ENCODE measurements at places on chromosomes 5 and 9.

DNA sequence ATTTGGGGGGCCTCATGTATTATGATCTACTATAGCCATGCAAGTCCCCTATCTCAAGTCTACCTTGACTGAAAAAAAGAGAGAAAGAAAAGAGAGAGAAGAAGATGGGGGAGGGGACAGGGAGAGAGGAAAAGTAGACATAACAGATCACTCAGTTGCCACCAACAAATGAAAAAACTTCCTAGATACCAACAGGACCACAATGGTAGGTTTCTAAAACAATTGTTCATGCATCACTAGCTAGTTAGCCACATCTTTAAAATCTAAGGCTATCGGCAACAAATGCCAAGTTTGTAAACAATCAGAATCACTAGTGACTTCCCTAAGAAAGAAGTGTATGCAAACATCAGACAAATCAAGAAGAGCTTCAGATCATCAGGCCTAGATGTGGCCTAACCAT lies 328.2 kb downstream of the BNC2 start:
- no peak for DNase-seq

- DNase-seq, result no peak
Observed at GRCh38 chr9:100459963-100460362, 13.0 kb upstream of the TMEFF1 start.

GRCh38 chr5:101112645-101113044 lies 209.6 kb upstream of the ST8SIA4 start:
- no peak for DNase-seq

GRCh38 chr9:88537761-88538091 lies 2.7 kb downstream of the NXNL2 start:
- no peak for DNase-seq

- no peak for DNase-seq
Observed at GRCh38 chr5:1171340-1171941, 30.0 kb upstream of the SLC6A19 start.

- DNase-seq, result no peak
Observed at GRCh38 chr5:87944553-87945285, 323.9 kb downstream of the TMEM161B start.

DNA sequence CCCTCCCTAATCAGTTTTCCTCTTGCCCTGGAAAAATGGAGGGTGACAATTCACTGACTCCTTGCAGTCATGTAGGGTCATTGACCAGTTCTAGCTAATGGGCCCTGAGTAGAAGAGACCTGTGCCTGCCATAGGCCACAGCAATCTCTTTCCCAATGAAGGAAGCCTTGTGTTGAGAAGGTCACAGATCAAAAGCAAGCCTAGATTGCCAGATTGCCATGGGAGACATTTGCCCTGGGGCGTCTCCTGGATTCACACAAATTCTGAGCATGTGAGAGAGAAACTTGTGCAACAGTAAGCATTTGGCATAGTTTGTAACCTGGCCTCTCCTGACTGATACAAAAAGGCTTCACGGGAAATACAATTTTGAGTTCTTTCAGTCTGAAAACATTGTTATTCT lies 148.0 kb downstream of the NUDT12 start:
- DNase-seq, result no peak

GRCh38 chr5:84149094-84149493 lies 235.6 kb downstream of the EDIL3 start:
- no peak for DNase-seq

DNA sequence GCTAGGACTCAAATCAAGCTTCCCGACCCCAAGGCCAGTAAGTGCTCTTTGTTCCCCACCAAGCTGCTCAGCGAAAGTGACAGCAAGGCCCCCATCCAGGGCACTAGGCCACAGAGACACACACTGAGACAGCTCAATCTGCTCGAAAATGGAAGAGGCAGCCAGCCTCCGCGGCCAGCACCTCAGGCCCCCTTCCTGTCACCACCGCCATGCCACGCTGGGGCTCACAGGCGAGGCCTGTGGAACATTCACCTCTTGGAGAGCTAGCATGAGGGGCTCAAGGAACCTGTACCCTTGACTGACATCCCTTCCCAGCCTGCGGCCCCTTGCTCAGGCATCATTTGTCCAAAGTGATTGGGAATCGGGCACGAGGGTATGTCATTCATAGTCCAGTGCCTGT lies 71.4 kb downstream of the PAX5 start:
- no peak for DNase-seq

- DNase-seq, result no peak
Observed at GRCh38 chr9:118148990-118149389, 444.8 kb downstream of the TLR4 start.

DNA sequence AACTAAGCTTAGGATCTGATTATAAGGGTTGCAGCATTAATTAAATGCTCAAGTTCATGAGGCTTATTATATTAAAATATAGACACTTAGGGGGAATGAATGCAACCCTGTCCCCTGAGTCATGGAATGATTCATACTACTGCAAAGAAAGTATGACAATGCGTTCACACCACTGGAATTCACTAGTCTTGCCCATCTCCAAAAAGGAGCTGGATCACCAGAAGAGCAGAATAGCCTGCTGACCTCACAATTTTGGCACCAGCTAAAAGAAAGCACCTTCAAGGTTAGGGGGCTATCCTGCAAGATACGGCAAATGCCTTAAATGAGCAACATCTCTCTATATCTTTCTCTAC lies 32.0 kb upstream of the TMED7 start:
- DNase-seq, result no peak

DNA sequence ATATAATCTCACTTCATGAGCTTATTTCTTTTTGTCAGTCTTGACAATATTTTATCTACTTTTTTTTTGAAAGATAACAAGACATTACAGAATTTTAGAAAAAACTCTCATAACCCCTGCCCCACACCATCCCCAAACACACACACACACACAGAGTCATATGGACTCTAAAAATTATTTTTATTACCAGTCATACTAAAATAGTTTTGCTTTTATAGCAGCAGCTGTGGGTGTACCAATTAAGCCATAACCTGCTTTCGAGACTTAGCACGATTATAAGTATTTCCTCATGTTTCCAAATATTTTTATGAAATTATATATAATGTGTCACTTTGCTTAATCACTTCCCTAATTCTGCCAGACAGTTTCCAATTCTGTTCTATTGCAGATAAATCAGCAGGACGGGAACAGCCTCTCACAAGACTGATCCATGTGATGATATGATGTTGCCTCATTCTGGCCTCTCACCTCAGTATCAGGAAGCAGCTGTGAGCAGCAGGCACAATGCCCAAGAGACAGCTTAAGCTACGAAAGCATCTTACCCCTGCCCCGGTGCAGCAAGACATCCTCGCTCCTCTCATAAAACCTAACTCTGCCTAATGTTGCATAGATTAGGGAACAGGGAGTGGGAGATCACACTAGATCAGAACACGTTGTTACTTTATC lies 7.0 kb downstream of the PDCL start:
- DNase-seq, result no peak

GRCh38 chr5:55857247-55857640 lies 6.1 kb downstream of the IL31RA start:
- DNase-seq, result no peak

DNA sequence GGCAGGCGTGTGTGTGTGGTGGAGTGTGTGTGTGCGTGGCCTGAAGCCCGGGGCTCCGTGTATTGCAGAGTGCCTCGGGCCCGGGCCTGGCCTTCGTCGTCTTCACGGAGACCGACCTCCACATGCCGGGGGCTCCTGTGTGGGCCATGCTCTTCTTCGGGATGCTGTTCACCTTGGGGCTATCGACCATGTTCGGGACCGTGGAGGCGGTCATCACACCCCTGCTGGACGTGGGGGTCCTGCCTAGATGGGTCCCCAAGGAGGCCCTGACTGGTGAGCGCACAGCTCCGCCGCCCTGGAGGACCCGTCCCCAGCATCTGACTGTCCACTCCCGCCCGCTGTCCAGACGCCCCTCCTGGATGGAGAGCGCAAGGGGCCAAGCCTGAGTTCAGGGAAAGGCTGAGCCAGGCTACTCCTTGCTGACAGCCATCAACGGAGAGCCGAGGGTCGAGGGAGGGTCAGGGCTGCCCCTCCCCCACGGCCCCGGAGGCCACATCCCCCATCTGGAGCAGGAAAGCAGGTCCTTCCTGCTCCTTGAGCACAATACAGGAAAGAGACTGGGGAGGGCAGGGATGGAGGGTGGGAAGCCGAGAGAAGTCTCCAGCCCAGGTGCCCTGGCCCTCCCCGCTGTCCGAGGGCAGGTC lies 18.4 kb downstream of the SLC6A18 start:
- no peak for DNase-seq

DNA sequence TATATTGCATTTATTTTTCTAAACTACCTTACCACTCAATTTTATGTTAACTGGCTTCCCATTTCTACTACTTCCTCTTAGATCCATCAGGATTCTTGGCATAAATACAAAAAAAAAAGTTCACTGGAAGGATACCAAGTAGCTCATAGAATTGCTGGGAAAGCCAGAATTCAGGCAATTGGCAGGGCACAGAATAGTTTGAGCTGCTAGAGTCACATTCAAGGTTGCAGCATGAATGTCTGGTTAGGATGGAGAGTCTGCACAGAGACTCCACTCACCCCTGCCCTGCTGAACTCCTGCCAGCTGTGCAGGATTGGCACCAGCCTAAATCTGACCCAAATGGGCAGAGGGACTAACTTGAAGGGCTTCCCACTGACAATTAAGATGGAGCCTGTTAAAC lies 4.9 kb upstream of the AMACR start:
- no peak for DNase-seq

DNA sequence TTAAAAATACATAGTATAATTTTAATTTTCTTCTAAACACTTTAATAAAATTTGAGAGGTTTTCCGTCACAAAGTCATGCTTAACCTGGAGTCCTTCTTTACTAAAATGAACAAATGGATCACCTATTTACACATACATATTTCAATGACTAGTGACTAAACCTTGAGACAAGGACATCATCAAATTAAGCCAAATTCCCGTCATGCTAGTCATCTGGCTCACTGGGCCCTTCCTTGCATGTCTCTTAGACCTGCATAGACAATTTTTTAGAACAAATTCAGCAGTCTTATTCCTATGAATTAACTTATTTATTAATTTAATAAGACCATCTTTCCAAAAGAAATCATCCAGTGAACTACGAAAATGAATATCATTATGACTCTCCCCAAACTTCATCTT lies 26.6 kb downstream of the ERAP2 start:
- DNase-seq, result no peak

DNA sequence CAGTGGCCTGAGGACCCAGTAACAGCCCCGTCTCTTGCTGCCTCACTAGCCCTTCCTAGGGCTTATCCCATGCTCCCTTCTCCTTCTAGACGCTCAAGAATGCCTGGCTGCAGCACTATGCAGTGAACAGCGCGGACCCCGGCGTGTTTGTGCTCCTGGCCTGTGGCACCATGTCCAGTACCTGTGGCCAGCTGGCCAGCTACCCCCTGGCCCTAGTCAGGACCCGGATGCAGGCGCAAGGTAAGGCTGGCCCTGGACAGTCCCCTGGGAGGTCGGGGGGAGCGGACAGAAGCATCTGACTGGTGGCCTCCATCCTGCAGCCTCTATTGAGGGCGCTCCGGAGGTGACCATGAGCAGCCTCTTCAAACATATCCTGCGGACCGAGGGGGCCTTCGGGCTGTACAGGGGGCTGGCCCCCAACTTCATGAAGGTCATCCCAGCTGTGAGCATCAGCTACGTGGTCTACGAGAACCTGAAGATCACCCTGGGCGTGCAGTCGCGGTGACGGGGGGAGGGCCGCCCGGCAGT lies 20.5 kb downstream of the PTGES2 start:
- DNase-seq, result no peak

DNA sequence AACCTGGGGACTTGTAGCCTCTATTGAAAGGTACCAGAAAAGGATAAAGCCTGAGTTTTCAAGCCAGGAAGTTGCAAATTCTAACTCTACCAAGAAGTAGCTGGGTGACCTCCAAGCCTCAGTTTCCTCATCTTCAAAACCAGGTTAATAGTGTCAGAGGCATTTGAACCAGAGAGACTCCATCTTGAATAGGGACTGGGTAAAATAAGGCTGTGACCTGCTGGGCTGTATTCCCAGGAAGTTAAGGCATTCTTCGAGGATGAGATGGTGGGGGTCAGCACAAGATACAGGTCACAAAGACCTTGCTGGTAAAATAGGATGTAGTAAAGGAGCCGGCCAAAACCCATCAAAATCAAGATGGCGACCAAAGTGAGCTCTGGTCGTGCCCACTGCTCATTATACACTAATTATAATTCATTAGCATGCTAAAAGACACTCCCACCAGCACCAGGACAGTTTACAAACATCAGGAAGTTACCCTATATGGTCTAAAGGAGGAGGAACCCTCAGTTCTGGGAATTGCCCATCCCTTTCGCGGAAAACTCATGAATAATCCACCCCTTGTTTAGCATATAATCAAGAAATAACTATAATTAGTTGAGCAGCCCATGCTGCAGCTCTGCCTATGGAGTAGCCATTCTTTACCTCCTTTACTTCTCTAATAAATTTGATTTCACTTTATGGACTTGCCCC lies 3.8 kb upstream of the SERINC5 start:
- DNase-seq, result no peak

GRCh38 chr5:148012801-148013200 lies 51.0 kb upstream of the SPINK5 start:
- no peak for DNase-seq

- DNase-seq, result no peak
Observed at GRCh38 chr9:33236571-33236970, 3.4 kb upstream of the SPINK4 start.

- DNase-seq, result no peak
Observed at GRCh38 chr5:124056326-124056990, 544.5 kb downstream of the CSNK1G3 start.

DNA sequence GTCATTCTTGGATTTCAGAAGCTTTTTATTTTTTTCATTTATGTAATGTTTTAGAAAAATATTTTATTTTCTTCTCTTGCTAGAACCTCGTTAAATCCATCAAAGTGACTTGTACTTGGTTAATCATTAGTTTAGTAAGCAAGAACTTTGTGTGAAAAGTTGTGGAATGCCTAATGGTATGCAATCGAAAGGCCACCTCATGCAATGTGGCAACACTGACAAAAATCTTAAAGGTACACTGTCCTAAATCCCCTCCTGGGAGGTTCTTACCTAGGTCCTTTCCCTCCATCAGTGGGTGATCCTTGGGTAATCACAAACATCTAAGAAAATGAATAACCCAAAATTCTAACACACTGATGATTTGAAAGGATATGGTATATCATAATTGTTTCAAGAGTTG lies 304.2 kb downstream of the DNAH5 start:
- no peak for DNase-seq

- DNase-seq, result no peak
Observed at GRCh38 chr9:135976944-135977343, 15.8 kb upstream of the UBAC1 start.

GRCh38 chr5:8094304-8094703 lies 225.4 kb downstream of the MTRR start:
- no peak for DNase-seq

GRCh38 chr5:79602889-79603288 lies 9.4 kb upstream of the TENT2 start:
- no peak for DNase-seq

- no peak for DNase-seq
Observed at GRCh38 chr9:131240047-131240921, 36.0 kb downstream of the FAM78A start.

DNA sequence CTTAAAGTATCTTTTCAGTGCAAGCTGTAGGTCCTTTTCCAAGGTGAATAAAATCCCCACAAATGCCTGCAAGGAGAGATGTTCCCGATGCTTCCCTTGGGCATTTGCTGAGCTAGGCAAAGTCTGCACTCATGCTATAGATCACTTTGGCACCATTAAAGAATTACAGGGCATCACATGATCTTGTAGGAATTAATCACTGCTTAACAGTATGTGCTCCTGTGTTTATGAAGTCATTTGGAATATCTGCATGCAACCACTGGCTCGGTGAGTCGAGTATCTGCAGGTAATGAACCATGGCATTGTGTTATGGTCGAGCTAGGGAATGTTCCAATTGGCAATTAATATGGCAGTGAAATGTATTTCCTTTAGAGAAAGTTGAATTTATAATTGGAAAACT lies 615.1 kb downstream of the TLE1 start:
- DNase-seq, result no peak
